ENCODE measurements at places on chromosomes 12 and 14. TPM values are rescaled to one million over a fixed set of nuclear protein-coding genes. Genes with fewer than 3 reads are reported as not detected.

Gene CD163L1
- 1.3 TPM for total RNA-seq

- no peak for DNase-seq
Observed at GRCh38 chr12:122862110-122862634, 26.9 kb downstream of the HIP1R start.

Gene SYNDIG1L
- total RNA-seq: not detected

Gene RFX4
- total RNA-seq: not detected

GRCh38 chr14:96739200-96739910 lies 57.8 kb upstream of the VRK1 start:
- DNase-seq: no peak

- DNase-seq: no peak
Observed at GRCh38 chr14:104967386-104968152, 10.6 kb downstream of the AHNAK2 start.

DNA sequence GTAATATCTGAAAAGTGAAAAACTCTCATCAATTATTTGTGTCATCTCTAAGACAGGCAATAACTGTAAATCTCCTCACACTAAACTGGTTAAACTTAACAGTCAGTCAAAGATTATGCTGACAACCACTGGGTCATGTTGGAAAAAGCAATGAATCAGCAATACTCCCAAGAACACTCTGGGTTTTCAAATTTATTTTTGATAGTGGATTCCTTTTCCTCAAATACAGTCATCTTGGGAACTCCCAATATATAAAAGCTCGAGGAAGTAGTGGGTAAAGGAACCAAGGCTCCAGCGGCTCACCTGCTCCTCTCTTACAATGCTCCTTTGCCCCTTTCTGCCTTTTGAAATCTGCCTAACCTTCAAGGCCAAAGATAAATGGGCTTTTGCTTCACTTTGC lies 70.0 kb downstream of the ARMH4 start:
- no peak for DNase-seq

GRCh38 chr14:106694638-106695393 lies 1168.4 kb downstream of the TMEM121 start:
- no peak for DNase-seq

DNA sequence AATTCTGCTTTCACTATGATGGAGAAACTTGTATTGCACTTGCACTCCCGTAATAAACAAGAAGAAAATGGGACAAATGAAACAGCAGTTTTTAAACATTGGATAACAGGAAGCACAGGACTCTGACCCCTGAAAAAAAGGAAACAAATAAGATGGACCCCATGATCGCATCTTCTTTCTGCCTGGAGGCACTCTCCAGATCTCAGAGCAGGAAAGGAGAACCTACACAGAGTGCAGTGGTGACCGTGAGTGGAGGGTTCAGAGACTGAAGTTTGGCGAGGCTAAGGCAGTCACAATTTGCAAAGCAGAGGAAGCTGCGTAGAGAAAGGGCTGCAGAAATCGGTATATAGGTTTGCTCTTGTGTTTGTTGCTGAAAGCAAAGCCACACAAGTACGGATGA lies 6.1 kb upstream of the FGF6 start:
- DNase-seq: no peak

- no peak for DNase-seq
Observed at GRCh38 chr12:54431911-54432814, 13.1 kb upstream of the ITGA5 start.

GRCh38 chr12:107356266-107356936 lies 263.1 kb upstream of the CRY1 start:
- DNase-seq: no peak

Gene CLEC2B
- total RNA-seq: 3.3 TPM

Gene PLCZ1
- total RNA-seq: not detected

Gene GALNT6
- total RNA-seq: 1.4 TPM

DNA sequence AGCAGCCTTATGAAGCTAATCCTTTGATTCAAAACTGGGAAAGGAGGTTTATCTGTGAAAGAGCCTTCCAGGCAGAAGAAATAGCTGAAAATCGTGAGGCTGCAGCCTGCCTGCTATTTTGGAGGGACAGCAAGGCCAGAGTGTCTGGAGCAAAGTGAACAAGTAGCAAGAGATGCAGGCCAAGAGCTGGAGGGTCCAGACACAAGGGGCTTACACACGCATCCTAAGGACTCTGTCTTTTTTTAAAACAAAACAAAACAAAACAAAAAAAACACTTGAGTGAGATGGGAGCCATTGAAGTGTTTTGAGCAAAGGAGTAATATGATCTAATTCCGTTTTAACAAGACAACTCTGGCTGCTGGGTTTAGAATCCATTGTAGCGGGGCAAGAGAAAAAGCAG lies 76.4 kb upstream of the BCAT1 start:
- no peak for DNase-seq

Gene KRT83
- not detected for total RNA-seq

DNA sequence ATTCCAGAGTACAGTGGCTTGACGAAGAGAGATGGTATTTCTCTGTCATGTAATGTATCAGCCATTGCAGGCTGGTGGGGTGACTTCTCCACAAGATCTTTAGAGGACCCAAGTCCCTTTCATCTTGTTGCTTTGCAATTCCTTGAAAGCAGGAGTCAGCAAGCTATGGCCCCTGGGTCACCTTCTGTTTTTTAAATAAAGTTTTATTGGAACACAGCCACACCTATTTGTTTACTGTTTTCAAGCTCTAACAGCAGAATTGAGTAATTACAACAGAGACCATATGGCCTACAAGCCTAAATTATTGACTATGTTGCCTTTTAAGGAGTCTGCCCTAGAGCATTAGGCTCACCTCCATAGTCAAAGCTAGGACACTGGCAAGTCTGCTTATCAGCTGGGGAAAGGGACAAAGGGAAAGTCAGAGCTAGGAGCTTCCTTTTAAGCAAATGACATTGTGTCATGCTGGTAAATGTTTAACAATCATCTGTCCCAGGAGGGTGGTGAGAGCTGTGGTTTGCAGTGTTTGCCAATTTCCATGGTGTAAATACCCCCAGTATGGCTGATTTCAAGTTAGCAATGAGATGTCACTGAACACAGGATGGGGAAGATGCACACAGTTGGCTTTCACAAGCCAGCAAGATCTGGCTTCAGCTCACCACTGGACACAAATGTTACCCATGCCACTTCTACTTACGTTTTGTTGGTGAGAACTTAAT lies 87.7 kb upstream of the PWP1 start:
- DNase-seq: no peak

- DNase-seq: no peak
Observed at GRCh38 chr12:53418221-53418620, 5.4 kb upstream of the AMHR2 start.

GRCh38 chr12:47799357-47799955 lies 20.2 kb downstream of the HDAC7 start:
- no peak for DNase-seq

- no peak for DNase-seq
Observed at GRCh38 chr12:24631676-24632426, 317.1 kb downstream of the BCAT1 start.

Gene ACSM4
- not detected for total RNA-seq

GRCh38 chr12:5013266-5013730 lies 30.4 kb upstream of the KCNA5 start:
- DNase-seq: no peak

Gene PRR13
- total RNA-seq: 64.6 TPM

Gene LGR5
- 0.39 TPM for total RNA-seq

Gene NAA25
- total RNA-seq: 18.7 TPM

DNA sequence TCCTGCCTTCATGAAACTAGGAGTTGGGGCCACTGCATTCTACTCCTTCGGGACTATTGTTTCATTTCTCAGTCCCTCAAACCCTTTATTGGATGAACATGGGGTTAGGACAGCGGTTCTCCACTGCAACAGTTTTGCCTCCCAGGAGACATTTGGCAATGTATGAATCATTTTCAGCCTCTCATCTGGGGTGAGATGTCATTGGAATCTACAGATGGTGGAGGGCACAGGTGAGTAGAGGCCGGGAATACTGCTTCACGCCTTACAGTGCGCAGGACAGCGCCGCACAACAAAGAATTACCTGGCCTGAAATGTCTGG lies 649 bp upstream of the GNPNAT1 start:
- no peak for DNase-seq

GRCh38 chr14:68977718-68978171 lies 1.4 kb downstream of the ACTN1 start:
- peak; percentile 96 for DNase-seq

DNA sequence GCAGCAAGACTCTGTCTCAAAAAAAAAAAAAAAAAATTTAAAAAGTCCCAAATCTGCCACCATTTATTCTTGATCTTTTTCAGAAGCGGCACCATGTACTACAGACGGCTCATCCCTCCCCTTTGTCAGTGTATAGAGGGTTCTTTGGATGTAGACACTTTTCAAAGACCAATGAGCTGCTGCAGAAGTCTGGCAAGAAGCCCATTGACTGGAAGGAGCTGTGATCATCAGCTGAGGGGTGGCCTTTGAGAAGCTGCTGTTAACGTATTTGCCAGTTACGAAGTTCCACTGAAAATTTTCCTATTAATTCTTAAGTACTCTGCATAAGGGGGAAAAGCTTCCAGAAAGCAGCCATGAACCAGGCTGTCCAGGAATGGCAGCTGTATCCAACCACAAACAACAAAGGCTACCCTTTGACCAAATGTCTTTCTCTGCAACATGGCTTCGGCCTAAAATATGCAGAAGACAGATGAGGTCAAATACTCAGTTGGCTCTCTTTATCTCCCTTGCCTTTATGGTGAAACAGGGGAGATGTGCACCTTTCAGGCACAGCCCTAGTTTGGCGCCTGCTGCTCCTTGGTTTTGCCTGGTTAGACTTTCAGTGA lies 6.5 kb upstream of the ACACB start:
- DNase-seq: no peak

- DNase-seq: no peak
Observed at GRCh38 chr12:49138587-49138986, 7.4 kb upstream of the TUBA1B start.

DNA sequence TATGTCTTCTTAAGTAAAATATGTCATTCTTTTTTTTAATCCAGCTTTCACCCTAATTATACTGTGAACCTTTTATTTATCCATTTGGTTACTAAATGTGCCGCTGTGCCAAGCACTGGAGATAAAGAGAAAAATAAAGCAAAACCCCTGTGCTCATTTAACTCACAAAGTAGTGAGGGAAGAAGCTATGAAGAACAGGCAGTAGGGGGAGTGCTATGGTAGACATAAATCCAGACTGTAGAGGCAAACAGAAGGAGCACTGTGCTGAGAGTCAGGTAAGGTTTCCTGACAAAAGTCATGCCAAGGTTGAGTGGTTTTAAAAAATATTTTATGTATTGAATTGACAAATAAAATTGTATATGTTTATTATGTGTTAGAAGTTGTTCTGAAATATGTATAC lies 188.5 kb upstream of the SYT10 start:
- DNase-seq: no peak

DNA sequence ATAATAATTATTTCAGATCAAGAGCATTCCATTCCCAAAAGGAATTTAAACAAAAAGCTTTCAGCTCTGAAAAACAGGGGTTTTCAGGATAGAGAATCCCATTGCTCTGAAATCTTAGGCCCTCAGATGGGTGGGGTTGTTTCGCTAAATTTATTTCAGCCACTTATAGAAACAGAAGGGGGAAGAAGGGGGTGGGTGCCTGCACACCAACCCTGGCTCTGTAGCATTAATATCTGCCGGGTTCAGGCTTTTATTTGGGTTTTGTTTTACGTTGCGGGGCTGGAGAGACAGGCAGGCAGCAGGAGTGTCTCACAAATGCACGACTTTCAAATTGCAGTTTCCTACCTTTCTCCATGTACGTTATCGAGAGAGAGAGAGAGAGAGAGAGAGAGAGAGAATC lies 12.5 kb upstream of the ZFP36L1 start:
- DNase-seq: no peak

Gene GPX2
- not detected for total RNA-seq

Gene KRT79
- total RNA-seq: not detected

DNA sequence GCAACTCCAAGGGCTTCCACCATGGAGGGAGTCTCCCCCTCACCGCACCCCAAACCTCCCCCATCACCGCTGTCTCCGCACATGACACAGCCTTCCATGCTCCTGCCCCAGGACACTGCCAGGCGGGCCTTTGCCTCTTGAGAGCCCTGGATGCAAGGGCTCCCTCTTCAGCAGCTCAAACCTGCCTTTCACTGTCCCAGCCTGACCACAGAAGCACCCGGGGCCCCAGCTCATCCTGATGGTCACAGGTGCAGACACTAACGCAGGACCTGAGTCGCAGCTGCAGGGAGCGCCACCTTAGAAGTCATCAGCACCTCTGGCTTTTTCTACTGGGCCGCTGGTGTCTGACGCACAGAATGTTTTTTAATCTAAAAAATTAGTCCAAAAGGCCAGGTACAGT lies 54.0 kb downstream of the SYNE3 start:
- no peak for DNase-seq

GRCh38 chr14:79686196-79686595 lies 525.1 kb downstream of the DIO2 start:
- no peak for DNase-seq

Gene CLEC9A
- total RNA-seq: not detected

GRCh38 chr14:69796797-69797500 lies at the start of gene SLC10A1:
SLC10A1 (minus strand) TSS chr14:69797241; CDS start chr14:69797155, 86 bp downstream.
- peak; percentile 62 for DNase-seq

- DNase-seq: no peak
Observed at GRCh38 chr12:80632835-80633234, 74.6 kb upstream of the MYF6 start.

GRCh38 chr14:104876251-104876699 lies 11.2 kb downstream of the CEP170B start:
- no peak for DNase-seq

Gene KRT82
- not detected for total RNA-seq

GRCh38 chr12:120841525-120841924 lies 62.6 kb downstream of the SPPL3 start:
- DNase-seq: no peak

DNA sequence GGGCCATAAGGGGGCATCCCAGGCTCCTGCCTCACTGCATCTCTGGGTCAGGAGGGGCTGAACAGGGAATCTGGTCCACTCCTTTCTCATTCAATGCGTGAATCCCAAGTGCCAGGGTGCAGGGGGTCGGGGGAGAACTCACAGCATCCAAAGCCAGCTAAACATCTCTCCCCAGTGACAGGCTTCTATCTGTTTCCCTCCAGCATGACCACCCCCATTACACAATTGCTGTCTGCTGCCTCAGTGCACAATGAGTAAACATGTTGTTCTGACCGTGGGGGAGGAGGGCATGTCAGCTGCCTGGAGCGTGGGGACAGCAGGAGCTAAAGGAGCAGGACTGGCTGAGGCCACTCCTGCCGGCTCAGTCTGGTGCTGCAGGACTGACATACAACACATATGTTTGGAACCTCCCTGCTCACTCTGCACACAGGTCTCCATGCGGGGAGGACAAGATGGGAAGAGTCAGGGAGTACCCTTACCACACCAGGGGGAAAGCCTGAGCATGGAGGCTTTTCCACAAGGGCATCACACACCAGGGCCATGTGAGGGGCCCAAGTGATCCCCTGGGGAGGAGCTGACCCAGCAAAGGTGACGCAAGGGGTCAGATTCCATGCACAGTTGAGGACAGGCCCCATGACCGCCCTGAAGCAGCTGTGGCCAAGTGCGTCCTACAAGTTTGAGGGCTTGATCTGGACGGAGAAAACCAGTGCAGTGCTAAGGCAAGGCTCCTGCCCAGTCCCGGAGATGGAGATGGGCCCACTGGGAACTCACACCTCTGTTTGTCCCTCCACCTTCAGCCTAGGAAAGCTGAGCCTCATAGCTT lies 1.4 kb downstream of the TNS2 start:
- no peak for DNase-seq

- DNase-seq: no peak
Observed at GRCh38 chr12:118034429-118035189, 18.1 kb downstream of the RFC5 start.

Gene OR4E2
- not detected for total RNA-seq

Gene CAPZA3
- total RNA-seq: not detected

- DNase-seq: no peak
Observed at GRCh38 chr12:20259786-20260185, 108.6 kb upstream of the PDE3A start.

Gene GARIN6
- not detected for total RNA-seq

- DNase-seq: no peak
Observed at GRCh38 chr12:29673346-29673745, 110.4 kb downstream of the TMTC1 start.

Data from esophagus muscularis mucosa (tissue), 4 donors.